ENCODE measurements at places on chromosomes 5 and 9. TPM values are rescaled to one million over a fixed set of nuclear protein-coding genes. Genes with fewer than 3 reads are reported as not detected.

- DNase-seq, result no peak
These were observed 31.5 kb downstream of the CSNK1G3 start for GRCh38 chr5:123543438-123543837.

GRCh38 chr5:37370550-37370863, 399 bp downstream of the NUP155 start:
- no peak for DNase-seq

The FAM78A gene
- total RNA-seq, result 79.4 TPM

DNA sequence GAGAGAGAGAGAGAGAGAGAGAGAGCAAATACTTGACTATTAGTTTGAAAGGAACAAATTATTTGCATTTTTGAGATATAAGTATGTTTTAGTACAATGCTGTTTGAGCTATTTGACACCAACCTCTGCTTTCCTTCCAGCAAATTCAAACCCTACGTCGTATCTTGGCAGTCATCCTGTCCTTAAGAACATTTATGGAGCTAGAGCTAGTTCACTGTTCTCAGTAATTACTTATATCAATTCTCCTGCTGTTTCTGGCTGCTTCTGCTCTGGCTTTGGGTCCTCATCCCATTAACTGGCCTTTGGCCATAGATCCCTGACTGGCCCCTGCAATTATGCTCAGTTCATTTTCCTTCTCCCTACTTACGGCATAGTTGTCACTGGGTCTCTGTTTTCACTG, 19.9 kb upstream of the ERAP2 start:
- no peak for DNase-seq

DNA sequence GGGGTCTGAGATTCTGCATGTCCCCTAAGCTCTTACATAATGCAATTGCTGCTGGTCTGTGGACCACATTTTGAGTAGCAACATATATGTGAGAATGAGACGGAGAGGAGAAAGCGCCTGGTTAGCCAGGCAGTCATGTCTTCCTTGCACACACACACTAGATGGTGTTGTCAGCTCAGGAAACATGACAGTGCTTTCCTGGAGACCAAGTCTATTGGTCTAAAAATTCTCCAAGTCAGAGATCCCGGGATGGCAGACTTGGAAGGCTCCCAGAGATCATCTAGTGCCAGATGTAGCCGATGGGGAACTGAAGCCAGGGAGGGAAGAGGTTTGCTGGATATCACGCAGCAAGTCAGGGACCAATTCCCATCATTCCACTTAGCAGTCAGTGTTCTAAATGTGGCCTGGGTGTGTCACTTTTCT, 53.4 kb downstream of the GALNT12 start:
- DNase-seq, result no peak

DNA sequence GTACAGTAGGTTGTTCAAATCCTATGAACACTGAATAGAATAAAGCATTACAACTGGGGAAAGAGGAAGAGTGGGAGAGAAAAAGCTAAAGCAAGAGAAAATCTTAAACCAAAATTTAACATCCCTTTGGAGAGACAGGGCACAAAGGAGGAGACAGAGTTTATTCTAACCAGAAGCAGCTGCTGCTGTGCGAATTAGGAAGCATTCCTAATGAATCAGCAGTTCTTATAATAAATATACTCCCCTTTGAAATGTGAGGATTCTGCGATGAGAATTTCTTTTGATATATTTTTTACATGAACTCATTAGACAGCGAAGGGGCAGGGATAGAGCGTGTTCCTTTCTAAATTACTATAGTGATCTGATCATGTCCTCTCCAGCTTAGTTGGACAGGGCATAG, 233.4 kb downstream of the DENND1A start:
- no peak for DNase-seq

DNA sequence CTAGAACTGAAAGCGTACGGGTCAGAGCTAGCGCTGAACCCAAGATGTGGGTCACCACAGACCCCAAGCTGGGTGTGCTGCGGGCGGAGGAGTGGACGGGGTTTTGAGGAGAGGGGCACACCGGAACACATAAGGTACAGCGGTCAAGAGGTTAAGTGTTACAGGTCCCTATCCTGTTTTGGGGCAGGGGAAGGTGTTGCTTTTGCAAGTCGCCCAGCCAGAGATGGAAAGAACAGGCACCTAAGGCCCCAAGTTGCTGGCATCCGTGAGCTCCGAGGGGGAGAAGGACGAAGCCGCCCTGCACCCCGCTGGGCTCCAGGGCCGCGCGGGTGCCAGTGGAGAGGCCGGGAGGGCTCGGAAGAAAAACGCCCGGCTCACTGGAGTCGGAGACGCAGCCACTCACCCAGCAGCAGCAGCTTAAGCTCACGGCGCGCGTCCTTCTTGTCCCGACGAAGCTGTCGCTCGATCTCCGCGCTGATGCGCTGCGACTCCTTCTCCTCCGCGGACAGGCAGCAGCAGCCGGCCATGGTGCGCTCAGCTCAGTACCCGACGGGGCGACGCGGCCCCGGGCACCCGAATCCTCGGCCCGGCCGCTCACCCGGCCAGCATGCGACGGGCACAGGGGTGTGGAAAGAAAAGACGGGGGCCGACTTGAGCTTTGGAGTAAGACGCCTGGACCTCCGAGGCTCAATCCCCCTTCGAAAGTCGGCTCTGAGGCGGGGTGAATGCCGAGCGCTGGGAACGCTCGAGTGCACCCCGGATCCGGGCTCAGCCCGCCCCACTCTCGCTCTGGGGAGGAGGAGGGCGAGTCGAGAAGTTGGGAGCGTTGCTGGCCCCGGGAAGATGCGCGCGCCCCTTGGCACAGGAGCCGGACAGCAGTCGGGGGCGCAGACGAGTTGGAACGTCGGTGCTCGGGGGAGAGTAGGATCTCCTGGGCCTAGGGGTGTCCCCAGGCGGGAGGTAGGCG, 572 bp downstream of the GNA14 start:
- DNase-seq, result no peak

The OR2V1 gene
- total RNA-seq, result not detected

DNA sequence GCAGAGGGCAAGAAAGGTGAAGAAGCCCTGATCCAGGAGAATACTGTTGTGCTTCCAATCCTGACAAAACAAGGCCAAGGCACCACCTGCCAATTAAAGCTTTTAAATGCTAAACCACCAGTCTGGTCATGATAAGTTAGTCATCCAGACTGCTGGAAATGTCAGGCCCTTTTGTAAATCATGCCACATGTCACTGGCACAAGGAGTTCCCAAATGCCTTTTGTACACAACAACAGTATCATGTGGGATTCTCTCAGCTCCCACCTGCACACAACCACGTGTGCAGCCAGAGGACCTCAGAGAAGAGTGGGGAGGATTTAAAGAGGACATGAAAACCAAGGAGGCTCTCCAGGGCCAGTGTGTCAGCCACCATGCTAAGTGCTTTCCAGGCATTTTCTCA, 99.3 kb downstream of the CDK5RAP2 start:
- DNase-seq, result no peak

The GPX3 gene
- total RNA-seq, result 0.49 TPM

DNA sequence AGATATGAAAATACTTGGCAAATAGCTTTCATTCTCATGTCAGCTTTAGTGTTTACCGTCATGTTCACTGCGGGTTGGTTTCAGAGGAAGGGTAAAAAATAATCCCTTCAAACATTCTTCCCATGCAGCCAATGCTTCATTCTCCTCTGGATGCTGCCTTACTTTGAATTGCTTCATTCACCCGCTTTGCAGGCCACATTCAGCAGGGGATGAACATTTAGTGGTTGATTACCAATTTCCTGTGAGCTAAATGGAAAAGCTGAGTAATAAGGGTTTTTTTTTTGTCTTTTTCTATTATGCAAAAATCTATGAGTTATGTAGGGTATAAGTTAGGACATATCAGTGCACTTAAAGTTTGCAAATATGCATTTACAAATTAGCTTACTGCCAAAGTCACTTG, 96.3 kb upstream of the MEF2C start:
- DNase-seq, result no peak

DNA sequence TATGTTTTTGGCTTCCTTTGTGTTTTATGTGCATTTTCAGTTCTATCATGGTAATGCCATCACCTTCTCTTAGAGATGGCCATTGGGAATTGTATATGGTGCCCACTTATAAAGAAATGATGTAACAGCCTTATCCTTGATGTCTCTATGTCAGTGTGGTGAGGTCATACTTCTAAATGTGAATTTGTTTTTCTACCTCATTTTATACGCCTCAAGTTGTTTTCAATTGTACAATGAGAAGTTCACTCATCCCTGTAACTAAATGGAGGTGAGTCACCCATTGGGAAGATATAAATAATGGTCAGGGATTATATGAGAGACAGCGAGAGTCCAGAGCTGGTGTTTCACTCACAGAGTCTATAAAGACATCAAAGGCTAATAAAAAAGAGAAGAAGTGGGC, 402.4 kb downstream of the AGTPBP1 start:
- DNase-seq, result no peak

DNA sequence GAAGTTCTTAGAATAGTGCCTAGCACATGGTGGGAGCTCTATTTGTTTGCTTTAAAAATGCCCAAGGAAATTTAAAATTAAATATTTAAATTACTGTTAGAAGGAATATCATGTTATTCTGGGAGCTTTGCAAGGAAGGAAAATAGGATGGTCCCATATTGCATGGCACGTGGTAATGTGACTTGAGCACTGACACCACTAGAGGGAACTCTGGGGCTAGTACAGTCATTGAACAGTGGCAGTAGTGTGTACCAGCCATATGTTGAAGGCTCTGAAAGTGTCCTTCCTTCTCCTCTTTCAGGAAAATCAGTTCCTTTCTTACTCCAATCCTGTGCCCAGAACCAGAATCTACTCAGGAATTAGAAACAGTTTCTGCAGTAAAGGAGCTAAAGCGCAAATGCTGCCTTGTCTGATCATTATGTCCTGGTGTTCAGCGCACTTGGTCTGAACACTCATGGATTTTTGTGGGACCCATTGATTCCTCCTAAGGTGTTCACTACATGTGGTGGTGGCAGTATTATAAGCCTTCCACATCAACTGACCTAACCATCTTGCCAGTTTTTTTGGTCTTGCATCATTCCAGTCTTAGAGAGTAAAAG, 54.1 kb downstream of the GDA start:
- DNase-seq, result no peak

- DNase-seq, result no peak
These were observed 22.7 kb downstream of the TEK start for GRCh38 chr9:27131731-27132130.

The ARSI gene
- not detected for total RNA-seq

The BHMT2 gene
- not detected for total RNA-seq

The CCL27 gene
- total RNA-seq, result not detected

The MARCHF11 gene
- total RNA-seq, result not detected

- DNase-seq, result no peak
These were observed 1.7 kb upstream of the AGTPBP1 start for GRCh38 chr9:85743275-85744128.

The C9orf43 gene
- 1.1 TPM for total RNA-seq

GRCh38 chr5:118174671-118175070, 813.7 kb downstream of the DTWD2 start:
- DNase-seq, result no peak

GRCh38 chr5:124193371-124193789, 553.1 kb downstream of the ZNF608 start:
- no peak for DNase-seq

- DNase-seq, result no peak
These were observed 22.5 kb upstream of the SPARC start for GRCh38 chr5:151709109-151709735.

The GARNL3 gene
- 3.4 TPM for total RNA-seq

The TMEM252 gene
- total RNA-seq, result not detected

The BAAT gene
- not detected for total RNA-seq

DNA sequence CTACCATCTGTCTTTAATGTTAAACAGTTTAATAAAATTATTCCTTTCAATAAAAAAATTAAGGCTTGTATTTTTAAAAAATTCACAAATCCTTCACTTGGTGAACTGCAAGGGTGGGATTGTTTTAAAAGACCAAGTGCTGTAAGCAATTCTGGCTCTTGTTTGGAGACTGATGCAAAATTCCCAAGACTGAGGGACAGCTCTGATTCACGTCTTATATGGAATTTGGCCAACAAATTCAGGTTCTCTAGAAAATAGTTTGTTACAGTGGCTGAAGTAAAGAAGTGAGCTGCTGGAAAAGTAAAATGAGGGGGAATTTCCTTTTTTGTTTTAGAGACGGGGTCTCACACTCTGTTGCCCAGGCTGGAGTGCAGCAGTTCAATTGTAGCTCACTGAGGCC, 58.3 kb downstream of the PRELID2 start:
- no peak for DNase-seq

The ADRA1B gene
- total RNA-seq, result not detected

The CETN3 gene
- total RNA-seq, result 6.9 TPM

DNA sequence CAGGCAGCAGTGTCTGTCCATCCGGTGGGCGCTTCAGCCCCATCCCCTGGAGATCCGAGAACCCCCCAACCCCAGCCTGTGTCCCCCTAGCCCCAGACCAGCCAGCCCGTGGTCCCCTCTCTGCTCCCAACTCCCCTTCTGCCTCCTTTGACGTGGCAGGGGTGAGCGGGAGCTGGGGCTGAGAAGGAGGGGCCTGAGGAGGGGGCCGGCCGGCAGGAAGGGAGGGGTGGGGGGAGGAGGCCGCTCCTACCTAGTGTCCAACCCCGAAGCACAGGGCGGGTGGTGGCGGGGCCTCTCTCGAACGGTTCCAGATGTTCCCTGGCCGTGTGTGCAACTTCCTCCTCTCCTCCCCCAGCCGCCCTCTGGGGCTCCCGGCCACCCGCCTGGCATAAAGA, 31.0 kb downstream of the GOLGA2 start:
- DNase-seq, result no peak

DNA sequence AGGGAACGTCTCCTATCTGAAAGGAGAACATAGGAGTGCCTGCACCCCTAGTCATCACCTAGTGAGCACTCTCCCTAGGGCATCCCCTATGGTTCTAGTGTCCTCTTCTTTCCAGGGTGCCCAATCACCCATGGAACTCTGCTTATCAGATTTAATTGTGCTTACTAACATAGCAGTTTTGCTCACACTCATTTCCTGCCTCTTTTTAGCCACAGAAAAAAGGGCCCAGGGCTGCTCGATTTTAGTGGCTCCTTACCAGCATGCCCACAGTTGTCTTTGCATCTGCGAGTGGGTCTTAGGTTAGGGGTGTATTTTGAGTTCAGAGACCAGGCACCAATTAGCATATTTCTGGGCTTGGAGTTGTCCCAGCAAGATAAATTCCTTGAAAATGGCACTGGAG, 1110.2 kb downstream of the TAF11L14 start:
- DNase-seq, result no peak

DNA sequence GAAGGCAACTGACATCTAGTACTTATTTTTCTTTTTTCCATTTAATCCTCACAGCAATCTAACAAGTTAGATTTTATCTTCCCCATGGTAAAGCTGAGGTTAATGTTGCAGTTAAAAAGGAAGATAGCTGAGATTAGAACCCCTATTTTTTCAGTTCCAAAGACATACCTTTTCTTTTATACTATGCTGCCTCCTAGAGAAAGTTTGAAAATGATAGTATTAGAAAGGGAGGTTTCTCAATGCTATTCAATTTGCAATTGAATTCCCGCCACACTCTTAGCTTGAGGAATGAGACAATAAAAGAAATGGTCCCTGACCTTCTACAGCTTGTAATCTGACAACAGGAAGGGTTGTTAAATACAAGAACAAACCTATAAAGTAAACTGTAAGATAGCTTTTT, 195.9 kb upstream of the TRIM32 start:
- no peak for DNase-seq

The LRRC70 gene
- total RNA-seq, result 4.2 TPM

The TUSC1 gene
- 0.20 TPM for total RNA-seq

- DNase-seq, result no peak
These were observed 216.3 kb downstream of the TTLL11 start for GRCh38 chr9:121876658-121877271.

GRCh38 chr5:914174-914573, 21.5 kb downstream of the TRIP13 start:
- no peak for DNase-seq

The GPR151 gene
- not detected for total RNA-seq

GRCh38 chr9:76200745-76201144, 193.5 kb downstream of the RFK start:
- DNase-seq, result no peak

The PCDHA8 gene
- not detected for total RNA-seq

The SPATA31C1 gene
- not detected for total RNA-seq
